HTR-8/SVneo (cell line): ENCODE measurements at places on chromosomes 3 and 15.

DNA sequence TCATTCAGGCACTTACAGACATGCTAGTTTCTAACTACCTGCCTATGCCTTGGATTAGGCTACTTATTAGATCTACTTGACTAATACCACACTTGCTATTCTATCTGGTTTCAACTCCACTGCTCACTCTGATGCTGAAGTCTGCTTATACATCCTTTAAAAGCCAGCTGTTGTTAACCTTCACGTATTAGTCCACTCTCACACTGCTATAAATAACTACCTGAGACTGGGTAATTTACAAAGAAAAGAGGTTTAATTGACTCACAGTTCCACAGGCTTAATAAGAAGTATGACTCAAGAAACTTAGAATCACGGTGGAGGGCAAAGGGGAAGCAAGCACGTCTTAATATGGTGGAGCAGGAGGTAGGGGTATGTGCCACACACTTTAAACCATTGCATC, 47.7 kb upstream of the ANKRD28 start:
- DNase-seq = no peak

DNA sequence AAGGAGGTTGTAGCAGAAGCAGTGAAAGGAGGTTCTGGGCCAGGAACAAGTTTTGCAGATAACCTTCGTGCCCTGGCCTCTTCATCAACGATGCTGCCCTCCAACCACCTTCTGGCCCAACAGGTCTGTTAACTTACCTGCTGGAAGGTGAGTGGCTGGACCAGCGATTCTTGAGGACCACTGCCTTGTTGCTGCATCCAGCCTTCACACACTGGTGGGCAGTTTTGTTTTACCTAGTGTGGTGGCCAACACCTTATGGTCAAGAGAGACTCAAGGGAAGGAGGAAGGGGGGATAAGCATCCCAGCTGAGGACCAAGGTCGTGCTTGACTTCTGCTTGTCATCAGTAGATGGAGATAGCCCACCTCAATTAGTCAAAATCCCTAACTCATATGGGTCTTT, 7.8 kb upstream of the MAGEF1 start:
- DNase-seq = no peak

DNA sequence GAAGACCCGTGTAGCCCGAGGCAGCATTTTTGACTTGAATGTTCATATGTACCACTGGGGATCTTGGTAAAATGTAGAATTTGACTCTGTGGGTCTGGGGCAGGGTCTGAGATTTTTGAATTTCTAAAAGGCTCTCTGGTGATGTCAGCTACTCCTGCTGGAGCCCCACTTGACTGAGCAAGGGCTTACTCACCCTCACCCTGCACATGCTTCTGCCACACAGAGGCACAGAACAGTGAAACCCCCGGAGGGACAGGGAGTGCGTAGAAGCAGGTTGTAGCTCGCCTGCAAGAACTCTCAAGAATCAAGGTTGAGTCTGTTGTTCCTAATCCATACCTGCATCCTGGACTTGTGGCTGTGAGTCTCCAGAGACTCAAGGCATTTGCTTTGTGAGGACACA, 41.1 kb downstream of the SLCO3A1 start:
- DNase-seq = no peak

DNA sequence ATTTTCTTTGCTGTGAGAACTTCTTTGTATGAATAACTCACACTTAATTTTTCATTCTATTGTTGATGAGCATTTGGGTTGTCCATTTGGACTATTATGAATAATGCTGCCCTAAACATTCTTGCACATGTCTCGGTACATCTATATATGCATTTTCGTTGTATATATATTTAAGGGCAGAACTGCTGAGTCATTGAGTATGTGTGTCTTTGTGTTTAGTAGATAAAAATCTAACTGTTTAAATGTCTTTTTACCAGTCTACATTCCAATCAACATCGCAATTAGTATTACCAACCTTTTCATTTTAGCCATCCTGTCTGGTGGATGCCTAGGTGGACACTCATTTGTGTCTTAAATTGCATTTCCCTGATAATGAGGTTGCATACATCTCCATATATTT, 144.4 kb downstream of the UACA start:
- no peak for DNase-seq

- no peak for DNase-seq
These were observed 6.2 kb downstream of the PPARG start for GRCh38 chr3:12294885-12295580.

DNA sequence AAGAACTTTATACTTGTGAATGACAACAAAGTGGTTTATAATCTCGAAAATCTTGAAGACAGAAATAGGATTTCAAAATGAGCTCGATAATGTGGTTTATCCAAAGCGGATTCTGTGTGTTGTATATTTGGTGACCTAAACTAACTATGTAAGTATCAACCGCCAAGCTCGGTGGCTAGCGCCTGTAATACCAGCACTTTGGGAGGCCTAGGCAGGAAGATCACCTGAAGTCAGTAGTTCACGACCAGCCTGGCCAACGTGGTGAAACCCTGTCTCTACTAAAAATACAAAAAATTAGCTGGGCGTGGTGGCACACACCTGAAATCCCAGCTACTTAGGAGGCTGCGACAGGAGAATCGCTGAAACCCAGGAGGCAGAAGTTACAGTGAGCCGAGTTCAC, 2.2 kb downstream of the ATP13A3 start:
- DNase-seq = no peak

- DNase-seq = no peak
These were observed 6.6 kb upstream of the STARD5 start for GRCh38 chr15:81330366-81331090.

DNA sequence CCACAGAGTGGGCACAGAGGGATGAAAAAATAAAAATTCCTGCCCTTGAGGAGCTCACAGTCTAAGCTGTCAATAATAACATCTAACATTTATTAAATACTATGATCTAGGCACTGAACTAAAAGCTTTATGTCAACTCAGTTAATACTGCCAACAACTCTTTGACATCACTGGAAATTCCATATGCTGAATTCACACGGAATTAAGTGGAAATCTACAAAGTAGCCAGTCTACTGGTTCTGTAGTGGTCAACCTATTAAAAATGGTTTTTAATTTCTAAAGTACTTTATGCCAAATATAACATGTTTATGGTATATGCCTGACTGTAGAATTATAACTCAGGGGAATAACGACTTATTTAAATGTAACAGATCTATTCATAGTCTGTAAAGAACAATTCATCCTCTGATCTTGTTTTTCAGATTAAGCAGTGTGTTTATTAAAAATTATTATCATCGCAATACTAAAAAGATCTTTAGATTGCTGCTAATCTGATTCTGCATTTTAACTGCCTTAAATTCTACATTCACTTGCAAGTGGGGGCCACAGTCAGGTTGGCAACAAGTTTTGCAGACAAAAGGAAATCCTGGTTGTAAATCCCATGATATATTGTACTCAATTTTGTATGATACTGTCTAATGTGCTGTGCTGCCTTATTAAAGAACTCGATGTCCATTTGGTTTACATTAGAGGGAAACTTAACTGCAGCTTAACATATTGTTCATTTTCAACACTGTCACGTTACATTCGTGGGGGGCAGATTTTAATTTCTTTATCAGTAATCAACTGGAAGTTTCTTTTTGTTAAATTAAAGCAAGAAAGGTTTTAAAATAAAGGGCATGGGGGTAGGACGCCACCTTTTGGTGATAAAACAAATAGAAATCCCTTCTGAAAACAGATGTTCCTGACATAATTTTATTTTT, 2.6 kb upstream of the FOXP1 start:
- DNase-seq = no peak

DNA sequence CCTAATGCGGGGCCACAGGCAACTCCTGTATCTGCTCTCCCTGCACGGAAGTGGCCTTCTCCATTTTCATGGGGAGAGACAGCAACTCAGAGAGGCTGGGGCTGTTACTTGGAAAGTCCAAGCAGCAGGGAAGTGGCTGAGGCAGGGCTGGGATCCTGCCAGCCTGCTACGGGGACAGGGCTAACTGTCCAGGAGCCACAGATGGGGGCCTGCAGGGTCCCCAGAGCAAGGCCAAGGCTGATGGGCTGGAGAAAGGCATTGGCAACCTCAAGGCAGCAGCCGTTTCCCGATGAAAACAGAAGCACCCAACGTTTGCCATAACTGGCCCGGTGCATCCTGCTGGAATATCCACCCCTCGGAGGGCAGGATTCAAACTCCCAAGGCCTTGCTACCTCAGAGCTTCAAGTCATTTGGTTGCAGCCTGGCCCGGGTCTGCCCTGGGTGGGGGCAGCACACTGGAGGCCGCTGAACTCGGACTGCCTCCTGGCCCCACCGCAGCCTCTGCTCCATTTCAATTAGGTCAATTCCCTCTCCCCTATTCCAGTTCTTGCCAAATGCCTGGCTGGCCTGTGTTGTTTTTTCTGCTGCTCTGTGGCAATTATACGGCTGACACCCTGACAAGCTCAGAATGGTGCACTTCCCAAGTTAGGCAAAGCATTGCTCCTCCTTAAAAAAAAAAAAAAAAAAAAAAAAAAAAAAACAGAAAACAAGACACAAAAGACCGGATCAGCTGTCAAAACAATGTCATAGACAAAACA, 143.5 kb downstream of the NUP210 start:
- no peak for DNase-seq

DNA sequence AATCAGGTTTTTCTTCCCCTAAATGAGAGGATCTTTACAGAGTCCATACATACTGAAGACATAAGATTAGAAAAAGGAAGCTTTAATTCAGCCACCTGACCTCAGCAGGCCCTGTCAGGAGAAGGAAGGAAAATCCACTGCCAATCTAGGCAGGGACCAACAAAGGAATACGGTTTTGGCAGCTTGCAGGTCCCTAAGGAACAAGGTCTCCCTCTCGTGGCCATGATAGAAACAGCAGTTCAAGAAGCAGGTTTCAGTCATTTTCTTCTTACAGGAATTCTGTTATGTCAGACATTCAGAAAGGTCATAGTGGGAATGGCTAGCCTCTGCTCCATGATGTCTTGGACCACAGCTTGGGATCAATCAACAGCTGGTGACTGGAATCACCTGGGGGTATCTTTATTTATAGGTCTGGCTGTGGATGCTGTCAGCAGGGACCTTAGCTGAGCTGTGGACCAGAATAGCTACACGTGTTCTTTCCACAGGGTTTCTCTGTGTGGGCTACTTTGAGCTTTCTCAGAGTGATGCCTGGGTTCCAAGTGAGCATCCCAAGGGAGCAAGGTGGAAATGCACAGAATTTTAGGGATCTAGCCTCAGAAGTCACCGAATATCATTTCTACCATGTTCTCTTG, 9.4 kb upstream of the CMSS1 start:
- DNase-seq = peak; percentile 44

- peak; percentile 43 for DNase-seq
These were observed 119.0 kb downstream of the XXYLT1 start for GRCh38 chr3:195151866-195152541.

DNA sequence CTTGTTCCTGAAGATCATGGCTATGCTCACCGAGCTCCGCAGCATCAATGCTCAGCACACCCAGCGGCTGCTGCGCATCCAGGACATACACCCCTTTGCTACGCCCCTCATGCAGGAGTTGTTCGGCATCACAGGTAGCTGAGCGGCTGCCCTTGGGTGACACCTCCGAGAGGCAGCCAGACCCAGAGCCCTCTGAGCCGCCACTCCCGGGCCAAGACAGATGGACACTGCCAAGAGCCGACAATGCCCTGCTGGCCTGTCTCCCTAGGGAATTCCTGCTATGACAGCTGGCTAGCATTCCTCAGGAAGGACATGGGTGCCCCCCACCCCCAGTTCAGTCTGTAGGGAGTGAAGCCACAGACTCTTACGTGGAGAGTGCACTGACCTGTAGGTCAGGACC, 35.2 kb downstream of the NR1I2 start:
- no peak for DNase-seq

GRCh38 chr3:67551361-67552016, 102.9 kb downstream of the SUCLG2 start:
- no peak for DNase-seq

DNA sequence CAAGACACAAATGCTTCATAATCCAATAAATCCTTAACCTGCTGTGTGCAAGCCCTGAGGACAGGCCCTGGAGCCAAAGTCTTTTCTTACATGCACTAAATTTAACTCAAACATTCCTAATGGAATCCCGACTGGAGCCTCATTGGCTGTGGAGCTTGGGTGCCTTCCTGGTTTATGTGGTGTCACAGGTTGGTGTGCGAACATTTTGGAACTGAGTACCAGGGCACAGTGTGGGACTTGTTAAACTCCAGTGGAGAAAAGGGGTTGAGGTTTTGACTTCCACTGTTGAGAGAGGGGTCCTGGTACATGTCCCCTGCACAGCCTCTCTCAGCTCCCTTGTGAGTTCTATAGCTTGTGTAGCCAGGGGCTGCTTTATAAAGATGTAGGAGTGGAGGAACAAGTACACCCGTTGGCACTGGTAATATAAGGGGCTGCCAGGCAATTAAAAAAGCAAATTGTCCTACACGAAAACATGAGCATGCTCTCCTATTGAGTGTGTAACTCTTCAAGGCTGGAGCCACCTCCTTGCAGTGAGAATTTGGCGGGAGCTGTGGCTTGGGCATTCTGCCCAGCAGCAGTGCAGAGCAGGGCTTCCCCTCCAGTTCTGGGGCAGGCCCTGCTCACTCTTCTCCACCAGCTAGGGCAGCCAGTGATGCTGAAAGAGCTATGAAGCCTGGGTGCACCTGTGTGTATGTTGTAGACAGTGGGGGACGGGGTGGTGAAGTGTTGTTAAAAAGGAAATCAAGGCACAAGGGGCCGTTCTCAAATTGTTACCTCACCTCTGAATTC, 218.1 kb downstream of the CLSTN2 start:
- no peak for DNase-seq

GRCh38 chr3:171028779-171029232, 2.3 kb upstream of the SLC2A2 start:
- peak; percentile 69 for DNase-seq

- DNase-seq = no peak
These were observed 8.7 kb downstream of the WDR82 start for GRCh38 chr3:52269776-52270175.

- DNase-seq = no peak
These were observed 47.2 kb downstream of the CD86 start for GRCh38 chr3:122102191-122102935.

DNA sequence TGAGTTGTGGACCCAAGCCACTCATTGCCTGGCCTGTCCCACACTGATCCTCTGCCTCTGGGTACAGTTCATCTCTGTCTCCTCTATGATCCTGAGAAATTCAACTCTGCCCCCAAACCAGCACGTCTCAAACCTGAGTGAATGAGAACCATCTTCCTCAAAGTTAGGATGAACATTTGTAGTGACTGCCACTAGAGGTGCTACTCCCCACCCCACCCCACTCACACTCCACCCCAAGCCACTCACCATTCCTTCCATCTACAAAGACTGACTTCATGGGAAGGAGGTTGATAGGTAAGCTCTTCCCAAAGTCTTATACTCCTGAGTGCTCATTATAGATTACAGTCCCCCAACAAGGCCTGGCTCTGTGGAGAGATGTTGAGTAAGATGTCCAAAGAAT, 43.8 kb downstream of the NEK10 start:
- no peak for DNase-seq

DNA sequence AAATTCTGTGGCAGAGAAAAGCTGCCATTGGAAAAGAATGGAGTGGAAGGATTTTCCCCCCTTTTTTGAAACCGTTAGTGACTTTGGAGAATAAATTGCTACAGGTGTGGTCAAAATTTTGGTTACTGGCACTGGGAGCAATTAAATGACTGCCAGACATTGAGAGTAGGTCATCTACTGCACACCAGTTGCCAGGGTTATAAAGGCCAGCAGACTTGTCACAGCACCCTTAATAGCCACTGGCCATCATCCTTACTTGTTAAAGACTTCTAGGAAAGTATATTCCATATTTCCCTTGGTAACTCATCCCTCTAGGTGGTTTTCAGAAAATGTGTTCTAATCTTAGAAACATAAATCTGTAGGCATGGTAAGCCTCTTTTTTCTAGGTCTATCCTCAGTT, 8.0 kb downstream of the PIK3CA start:
- no peak for DNase-seq

GRCh38 chr15:100190675-100191074, 151.1 kb downstream of the ADAMTS17 start:
- no peak for DNase-seq

GRCh38 chr15:92492551-92493115, 99.0 kb downstream of the ST8SIA2 start:
- no peak for DNase-seq
